Effector memory CD8-positive, alpha-beta T cell (primary cell): ENCODE measurements at places on chromosomes 1 and 21.

GRCh38 chr1:26788836-26789611 lies 1.3 kb downstream of the PIGV start:
- DNase-seq, result peak; percentile 80

- DNase-seq, result no peak
These were observed 1.2 kb upstream of the LHX9 start for GRCh38 chr1:197915862-197916499.

- no peak for DNase-seq
These were observed 44.6 kb downstream of the HMGB4 start for GRCh38 chr1:33908324-33908956.

DNA sequence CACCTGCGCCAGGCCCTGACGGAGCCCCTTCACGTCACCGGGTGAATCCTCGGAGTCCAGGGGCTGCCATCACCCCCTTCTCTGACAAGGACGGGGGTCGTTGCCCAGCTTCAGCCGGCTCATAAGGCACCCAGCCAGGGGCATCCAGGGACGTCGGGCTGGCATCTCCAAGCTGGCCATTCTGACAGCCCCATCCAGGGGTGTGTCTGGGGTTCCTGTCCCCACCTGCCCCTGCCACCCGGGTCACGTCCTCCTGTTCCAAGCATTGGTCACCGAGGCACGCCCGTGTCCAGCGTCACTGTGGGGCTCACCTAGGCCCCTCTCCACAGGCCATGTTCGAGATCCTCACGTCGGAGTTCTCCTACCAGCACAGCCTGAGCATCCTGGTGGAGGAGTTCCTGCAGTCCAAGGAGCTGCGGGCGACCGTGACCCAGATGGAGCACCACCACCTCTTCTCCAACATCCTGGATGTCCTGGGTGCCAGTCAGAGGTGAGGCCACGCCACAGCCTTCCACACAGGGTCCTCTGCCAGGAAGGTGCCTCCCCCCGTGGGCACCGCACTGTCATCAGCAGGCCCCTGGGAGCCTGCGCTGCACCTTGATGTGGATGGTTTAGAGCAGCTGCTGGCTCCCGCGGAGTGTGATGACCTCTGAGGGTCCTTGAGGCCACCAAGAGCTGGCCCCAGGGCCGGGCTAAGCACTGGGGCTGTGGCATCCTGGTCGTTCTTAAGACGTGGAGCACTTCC lies 14.8 kb downstream of the ARHGEF16 start:
- no peak for DNase-seq

- DNase-seq, result no peak
These were observed 13.0 kb downstream of the OSBPL9 start for GRCh38 chr1:51629918-51630317.

- DNase-seq, result no peak
These were observed 60.5 kb downstream of the KLHDC7A start for GRCh38 chr1:18541046-18541795.

DNA sequence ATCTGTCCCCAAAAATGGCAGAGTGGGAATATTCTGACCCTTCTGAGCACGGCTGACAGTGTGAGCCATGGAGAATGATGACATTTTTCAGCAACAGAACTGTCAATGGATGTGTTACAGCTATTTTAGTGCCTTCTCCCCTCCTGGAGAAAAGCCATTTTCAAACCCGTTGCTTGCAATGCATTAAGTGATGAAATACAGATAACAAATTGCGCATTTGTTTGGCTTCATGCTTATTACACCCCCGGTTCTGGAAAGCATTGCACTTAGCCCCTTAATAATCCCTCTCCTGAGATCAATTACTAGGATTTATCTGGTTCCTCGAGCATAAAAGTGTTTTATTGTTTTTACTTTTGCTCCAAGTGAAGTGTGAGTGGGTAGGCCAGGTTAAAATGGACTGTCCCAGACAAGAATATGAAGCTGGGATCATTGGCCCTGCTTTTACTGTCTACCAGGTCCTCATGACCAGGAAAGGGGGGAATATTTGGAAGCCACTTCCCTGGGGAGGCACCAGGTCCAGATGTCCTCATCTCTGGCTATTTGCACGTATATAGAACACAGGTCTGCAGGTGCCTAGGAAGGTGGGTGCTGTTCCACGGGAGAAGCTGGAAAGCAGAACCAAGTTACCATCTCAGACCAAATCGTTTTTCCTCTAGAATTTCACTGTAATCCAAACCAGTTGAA lies 37.5 kb upstream of the HHAT start:
- no peak for DNase-seq

- no peak for DNase-seq
These were observed 15.5 kb downstream of the LYPLAL1 start for GRCh38 chr1:219189021-219189824.

DNA sequence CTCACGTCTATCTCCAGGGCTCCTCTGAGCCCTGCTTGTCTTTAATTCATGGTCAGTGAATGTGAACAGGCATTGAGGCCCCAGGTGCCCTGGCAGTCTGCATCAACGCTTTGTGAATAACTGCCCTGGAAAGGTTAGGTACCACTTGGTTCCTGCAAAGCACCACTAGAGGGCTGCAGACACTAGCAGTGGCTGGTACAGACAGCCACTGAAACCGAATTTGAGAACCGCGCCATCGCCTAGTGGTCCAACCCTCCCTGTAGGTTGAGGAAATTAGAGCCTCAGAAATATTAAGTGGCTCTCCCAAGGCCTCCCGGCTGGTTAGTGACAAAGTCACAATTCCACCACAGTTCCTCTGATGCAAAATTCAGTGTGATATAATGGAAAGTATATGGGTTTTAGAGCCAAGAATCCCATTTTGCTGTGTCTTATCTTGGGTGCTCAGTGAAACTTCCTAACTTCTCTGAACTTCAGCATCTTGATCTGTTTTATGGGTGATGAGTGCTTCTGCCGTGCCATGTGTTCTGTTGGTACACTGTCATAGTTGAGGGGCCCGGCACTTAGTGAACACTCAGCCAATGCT lies 46.2 kb upstream of the BCL9 start:
- peak; percentile 65 for DNase-seq

DNA sequence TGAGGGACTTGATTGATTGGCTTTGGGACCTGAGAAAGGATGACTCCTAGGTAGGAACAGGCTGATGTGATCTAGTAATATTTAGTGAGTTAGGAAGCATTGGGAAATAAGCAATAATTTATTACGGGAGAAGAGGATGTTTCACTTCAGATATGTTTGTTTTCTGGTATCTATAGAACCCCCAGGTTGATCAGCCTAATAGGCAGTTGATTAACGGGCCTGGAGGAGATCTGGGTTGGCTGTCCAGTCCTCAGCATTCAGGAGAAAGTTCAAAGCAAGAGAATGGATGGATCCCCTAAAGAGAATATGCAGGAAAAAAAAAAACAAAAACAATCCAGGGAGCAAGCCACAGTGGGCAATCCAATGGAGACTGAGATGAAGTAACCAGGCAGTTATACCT lies 48.2 kb upstream of the AKT3 start:
- no peak for DNase-seq

- no peak for DNase-seq
These were observed 48.0 kb downstream of the MAN1C1 start for GRCh38 chr1:25664357-25665199.

GRCh38 chr21:25862596-25862995 lies 127.8 kb downstream of the GABPA start:
- no peak for DNase-seq

- no peak for DNase-seq
These were observed 10.4 kb downstream of the MRTO4 start for GRCh38 chr1:19262047-19262446.

- DNase-seq, result no peak
These were observed 89.1 kb downstream of the SMYD3 start for GRCh38 chr1:246417813-246418564.

DNA sequence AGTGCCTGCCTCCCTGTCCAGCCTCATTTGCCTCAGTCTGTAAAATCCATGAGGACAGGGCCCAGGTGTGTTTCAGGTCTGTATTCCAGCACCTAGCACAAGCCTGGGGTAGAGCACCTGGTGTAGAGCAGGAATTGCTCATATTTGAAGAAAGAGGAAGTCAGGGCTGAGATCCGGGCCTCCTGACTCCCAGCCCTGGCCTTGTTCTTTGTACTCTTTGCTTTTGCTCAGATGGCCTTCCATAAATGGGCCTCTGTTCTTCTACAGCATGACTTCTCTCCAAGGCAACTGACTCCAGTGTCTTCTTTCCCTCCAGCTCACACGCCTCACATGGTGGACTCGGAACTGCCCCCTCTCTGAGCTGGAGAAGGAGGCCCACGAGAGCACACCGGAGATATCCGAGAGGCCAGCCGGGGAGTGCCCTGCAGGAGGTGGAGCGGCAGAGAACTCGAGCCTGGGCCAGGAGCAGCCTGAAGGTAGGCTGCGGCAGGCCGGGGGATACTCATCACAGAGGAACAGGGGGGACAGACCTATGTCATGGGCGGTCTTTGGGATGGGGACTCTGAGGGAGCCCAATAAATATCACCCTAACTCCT lies 19.7 kb downstream of the SLC5A9 start:
- DNase-seq, result no peak

DNA sequence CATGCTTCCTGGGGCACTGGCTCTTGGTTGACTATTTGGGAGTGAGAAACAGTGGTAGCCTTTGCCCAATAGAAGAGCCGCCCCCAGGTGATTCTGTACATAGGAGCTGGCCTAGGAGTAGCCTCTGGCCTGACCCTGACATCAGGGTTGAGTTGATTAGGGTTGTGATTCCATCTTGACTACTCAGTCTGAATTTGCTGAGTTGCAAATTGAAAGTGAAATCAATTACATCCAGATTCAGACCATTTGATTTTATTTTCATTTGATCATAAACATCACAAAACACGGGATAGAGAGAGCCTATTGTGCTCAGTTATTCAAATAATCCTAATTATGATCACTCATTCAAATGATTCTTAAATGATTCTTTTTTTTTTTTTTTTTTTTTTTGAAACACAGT lies 253.2 kb downstream of the KIF26B start:
- no peak for DNase-seq

DNA sequence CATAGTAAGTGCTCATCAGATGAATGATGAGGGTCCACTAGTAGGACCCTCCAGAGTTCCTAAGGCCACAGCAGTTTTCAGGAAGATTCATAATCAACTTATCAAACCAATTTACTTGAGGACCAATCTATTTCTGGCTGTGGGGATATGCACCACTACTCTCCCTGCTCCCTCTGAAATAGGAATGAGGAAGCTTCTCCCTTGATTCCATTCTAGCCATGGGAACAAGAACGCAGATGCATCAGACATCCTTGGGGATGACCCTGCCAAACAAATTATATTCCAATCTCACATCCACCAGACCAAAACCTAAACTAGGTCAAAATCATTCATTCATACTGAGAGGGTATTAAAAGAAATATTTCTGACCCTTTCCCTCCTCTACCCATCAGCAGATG lies 31.5 kb downstream of the JAK1 start:
- DNase-seq, result no peak
